ENCODE measurements at places on chromosomes 7 and 10. TPM values are rescaled to one million over a fixed set of nuclear protein-coding genes. Genes with fewer than 3 reads are reported as not detected.

RNF148 gene
- 0.86 TPM for total RNA-seq

TRIM50 gene
- total RNA-seq = not detected

NANOS1 gene
- 4.7 TPM for total RNA-seq

MAT1A gene
- total RNA-seq = 1.7 TPM

ZMIZ1 gene
- 13.5 TPM for total RNA-seq

SAP25 gene
- total RNA-seq = not detected

GIMAP5 gene
- total RNA-seq = 1.2 TPM

PHYHIPL gene
- 0.06 TPM for total RNA-seq

LGI1 gene
- total RNA-seq = 0.08 TPM

DNAJC9 gene
- 73.3 TPM for total RNA-seq

LIPN gene
- not detected for total RNA-seq

MSRB2 gene
- 13.7 TPM for total RNA-seq

CDK1 gene
- total RNA-seq = 200 TPM

GCK gene
- total RNA-seq = not detected

GRCh38 chr7:157983502-157984422 lies 603.9 kb downstream of the PTPRN2 start:
- DNase-seq = no peak

- DNase-seq = peak; percentile 54
Measured at GRCh38 chr7:141053626-141054025, 20.2 kb upstream of the TMEM178B start.

DNA sequence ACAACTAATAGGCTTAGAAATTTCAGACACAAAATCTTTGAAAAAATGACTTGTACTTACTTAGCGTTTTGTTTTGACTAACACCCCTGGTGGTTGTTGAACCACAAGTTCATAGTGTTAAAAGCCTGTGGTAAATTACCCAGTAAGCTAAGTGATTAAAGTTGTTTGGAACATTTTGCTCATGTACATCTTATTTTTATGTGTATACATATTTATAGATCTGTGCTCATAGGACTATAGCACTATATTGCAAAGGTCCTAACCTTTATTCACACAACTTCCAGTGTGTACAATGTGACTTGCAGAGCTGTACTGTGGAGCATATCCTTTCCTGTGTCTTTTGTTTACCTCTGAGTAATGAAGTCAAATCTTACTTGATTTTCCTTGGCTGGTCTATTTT lies 79.6 kb downstream of the BMPR1A start:
- DNase-seq = no peak

- DNase-seq = no peak
Measured at GRCh38 chr7:30162622-30163124, 27.9 kb downstream of the MTURN start.

- no peak for DNase-seq
Measured at GRCh38 chr10:93672022-93672678, 30.2 kb downstream of the FRA10AC1 start.

GRCh38 chr7:106866298-106867281 lies 1.5 kb downstream of the PIK3CG start:
- no peak for DNase-seq

DNA sequence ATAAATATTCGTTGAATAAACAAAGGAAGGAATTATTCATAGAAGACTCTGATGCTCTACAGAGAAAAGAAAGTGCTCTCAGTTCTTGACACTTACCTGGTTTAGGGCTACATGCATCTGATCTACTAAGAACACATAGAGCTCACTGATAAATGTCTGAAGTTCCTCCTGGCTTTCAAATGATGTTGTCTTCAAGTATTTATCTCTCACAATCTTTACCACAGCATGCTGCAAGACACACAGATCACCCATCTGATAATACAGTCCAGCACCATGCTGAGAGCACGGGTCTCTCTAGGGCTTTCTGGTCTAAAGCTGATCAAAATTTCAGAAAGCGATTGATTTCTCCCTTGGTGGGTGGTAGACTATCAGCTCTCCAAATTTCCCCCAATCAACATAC lies 44.5 kb upstream of the MRPS16 start:
- no peak for DNase-seq

- DNase-seq = no peak
Measured at GRCh38 chr10:130244928-130245495, 108.8 kb downstream of the GLRX3 start.

DNA sequence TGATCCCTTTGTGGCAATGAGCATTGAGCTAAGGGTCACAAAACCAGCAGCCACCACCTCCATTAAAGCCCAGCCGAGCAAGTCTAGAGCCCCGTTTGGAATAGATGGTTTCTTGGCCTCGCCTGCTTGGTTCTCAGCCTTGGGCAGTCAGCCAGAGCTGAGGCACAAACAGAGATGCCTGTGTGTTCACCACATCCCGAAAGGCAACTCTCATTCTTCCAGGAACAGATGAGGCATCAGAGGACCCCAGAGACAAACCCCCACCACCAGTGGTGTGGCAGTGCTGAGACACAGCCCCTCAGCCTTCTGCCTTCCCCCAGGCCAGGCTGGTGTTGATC lies 203.3 kb upstream of the ZMIZ1 start:
- DNase-seq = no peak

DNA sequence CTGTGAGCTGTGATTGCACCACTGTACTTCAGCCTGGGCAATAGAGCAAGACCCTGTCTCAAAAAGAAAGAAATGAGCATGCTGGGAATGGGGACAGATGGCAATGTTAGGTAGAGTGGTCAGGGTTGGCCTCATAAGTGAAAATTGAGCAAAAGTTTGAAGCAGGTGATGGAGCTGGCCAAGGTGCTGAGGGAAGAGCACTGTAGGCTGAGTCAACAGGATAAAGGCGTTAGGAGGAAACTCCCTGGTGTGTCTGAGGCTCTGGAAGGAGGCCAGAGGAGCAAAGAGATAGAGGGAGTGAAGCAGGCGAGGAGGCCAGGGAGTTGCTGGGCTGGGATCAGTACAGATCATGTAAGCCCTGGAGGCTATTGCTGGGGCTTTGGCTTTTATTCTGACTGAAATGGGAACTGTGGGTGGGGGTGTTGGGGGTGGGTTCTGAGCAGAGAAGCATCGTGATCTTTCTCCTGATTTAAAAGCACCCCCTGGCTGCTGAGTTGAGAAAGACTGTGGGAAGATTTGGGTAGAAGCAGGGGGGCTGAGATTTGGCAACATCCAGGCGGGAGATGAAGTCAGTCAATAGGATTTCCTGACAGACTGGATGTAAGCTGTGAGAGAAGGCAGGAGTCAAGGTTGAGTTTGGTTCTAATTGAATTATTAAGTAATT lies 52.5 kb upstream of the VKORC1L1 start:
- no peak for DNase-seq

DNA sequence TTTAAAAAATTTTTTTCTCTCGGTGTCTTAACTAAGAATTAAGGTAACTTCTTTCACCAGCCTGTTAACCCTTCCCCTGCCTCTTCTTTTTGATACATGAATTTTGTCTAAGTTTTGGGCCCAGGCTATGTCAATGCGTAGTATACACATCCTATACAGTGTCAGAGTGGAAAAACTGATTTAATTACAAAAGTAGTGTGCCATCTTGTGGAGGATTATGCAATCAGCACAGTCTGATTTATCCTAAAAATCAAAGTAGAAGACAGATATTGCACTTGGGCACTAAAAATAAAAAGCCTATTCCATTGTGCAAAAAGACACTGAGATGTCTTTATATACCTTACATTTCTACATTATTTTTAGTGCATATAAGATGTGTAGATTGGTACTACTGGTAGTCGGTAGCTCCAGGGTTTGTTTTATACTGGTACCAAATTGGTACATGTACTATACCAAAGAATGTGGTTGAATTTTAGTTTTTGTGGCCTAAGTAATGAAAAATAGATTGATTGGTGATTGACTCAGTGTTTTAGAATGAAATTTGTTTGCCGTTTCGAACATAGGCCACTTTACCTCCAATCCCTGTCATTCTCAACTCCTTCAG lies 96.6 kb downstream of the MKLN1 start:
- DNase-seq = peak; percentile 47

DNA sequence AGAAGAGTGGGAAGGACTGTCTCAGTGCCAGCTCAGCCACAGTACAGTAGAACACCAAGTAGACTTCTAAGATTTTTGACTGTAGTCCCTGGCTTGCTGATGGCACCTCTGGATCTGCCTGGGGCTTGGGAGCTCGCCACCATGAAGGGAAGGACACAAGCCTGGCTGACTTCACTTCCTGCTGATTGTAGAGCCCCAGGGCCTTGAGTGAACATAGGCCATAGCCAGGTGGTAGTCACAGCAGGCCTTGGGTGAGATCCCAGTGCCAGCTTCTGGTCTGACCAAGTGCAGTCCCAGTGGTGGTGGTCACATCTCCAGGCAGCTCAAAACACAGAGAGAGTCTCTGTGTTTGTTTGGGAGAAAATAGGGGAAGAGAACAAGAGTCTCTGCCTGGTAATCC lies 57.6 kb upstream of the HBP1 start:
- DNase-seq = no peak

GRCh38 chr7:12638851-12639456 lies 48.5 kb upstream of the ARL4A start:
- DNase-seq = peak; percentile 69

DNA sequence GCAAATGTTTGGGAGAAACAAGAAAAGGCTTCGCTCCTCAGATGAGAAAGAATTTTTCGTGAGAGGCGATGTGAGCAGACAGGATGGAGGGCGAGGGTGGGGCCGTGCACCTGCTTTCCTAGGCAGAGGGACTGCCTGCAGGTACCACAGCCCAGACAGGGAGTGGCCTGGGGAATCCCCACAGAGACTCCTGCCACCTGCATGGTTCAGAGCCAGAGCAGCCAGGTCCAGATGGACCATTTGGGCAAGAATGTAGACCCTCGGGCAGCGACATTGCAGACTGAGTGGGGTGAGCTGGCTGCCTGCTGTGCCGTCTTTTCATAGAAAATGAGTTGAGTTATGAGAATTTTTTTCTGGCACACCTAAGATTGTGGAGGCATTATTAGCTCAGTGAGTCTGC lies 216.8 kb downstream of the SNX10 start:
- no peak for DNase-seq

- DNase-seq = no peak
Measured at GRCh38 chr10:4431114-4431863, 394.7 kb upstream of the AKR1E2 start.

DNA sequence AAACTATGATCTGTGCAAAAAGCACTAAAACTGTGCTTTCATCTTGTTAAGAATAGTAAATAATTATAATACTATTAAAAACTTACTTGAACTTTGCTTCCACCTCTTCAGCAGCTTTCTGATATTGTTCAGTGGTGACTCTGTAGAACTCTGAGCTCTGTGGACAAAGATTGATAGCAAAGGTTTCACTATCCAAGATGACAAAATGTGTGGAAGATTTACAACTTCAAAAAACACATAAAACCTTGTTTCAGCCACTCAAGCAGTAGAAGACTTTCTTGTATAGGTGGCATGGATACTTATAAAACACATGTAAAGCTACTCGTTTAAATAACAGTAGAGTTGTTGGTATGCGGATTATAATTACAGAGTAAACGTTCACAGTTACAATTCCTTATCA lies 243.6 kb downstream of the CHCHD3 start:
- DNase-seq = no peak

DNA sequence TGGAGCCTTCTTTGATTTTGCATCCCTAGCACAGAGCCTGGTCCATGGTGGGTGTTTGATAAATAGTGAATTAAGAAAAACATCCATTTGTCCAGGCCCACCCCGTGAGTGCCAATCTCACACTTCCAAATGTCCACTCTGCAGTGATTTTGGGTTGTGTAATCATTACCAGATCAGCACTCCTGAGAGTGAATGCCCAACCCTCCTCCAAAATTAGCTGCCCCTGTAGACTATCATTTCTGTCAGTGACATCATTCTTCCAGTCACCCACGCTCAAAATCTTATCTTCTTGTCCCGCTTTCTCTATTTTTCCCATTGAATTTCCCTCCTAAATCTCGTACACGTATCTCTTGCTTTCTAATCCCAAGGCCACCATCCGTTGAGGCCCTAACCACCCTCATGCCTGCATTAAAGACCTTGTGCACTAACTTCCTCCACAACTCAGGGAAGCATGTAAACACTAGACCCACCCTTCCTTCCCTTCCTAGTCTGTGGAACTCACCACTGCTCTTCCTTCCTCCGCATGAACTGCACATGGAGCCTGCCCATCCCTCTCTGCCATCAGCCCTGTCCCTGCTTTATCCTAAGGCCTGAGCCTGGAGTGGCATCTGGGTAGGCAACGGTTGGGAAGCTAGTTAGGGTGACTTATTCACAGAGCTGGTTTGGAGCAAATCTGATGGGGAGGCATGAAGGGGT lies 32.8 kb downstream of the PIK3AP1 start:
- DNase-seq = no peak

DNA sequence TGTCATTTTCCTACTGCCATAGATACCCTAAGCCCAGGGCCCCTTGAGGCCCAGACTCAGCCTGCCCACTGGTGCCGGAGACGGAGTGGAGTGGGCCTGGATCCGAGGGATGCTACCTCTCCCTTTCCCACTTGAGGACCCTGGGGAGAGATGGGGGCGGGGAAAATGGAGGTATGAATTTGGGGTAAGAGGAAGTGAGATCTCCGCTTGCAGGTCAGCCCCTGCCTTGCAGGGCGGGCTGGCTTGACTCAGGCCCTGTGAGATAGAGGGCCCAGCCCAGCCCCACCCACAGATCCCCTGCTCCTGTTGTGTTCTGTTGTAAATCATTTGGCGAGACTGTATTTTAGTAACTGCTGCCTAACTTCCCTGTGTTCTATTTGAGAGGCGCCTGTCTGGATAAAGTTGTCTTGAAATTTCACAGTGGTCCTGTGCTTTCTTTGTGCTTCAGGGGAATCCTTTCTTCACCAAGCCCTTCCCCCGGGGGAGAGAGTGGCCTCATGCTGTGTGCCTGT lies 13.2 kb downstream of the YKT6 start:
- DNase-seq = no peak

DNA sequence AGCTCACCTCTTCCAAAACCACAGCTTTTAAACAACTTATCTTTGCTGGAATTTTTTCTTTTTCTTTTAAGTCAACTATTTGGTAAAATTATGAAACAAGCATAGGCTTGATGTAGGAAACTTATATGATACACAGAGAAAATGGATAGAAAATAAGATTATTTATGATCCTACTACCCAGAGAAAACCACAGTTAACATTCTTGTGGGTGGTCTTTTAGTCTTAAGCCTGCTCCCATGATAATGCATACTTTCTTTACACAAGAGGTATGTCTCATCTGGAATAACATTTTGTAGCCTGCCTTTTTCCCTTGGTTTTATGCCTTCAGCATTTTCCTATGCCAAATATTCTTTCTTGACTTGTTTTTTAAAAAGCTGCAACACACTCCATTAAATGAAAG lies 21.4 kb downstream of the PLPP4 start:
- no peak for DNase-seq

DNA sequence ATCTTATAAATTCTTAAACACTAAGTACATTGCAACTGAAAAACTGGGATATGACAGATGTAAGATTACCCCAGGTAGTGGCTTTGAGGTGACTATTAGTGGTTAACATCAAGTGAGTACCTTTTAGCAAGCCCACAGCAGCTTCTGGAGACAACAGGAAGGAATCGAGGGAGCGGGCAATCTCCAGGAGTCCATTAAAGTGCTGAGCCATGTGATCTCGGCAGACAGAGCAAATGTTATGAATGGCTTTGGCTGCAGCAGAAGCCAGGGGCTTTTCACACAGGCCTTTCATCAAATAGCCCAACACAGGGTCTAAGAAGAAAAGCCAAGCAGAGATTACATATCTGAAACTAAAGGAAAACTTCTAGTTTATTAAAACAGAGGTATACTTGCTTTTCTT lies 48.9 kb downstream of the IRF5 start:
- DNase-seq = no peak

Data from H4 (cell line).